ENCODE measurements at places on chromosomes 1 and 21.

GRCh38 chr1:223233410-223234169, 90.5 kb upstream of the TLR5 start:
- peak; percentile 80 for DNase-seq

- no peak for DNase-seq
Observed at GRCh38 chr21:15441060-15441493, 288.7 kb upstream of the USP25 start.

DNA sequence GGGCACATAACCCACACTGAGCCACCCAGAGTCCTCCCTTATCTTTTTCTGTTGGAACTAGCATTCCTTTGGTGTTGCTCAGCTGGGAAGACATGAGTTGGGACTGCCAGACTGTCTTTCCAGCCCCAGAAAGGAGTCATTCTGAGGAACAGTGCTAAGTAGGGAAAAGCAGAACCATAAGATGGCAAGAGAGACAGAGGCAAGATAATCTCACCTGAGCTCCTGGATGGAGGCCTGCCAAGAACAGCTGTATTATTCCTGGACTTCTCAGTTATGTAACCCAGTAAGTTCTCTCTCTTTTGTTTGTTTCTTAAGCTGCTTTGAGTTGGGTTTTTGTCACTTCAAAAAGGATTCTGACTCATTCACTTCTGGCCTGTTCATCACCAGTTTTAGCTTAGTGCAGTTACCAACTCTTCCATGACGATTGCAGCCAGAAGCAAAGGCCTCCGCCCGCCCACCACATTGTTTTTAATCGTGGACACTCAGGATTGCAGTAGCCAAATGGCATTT, 134.4 kb downstream of the OMA1 start:
- peak; percentile 62 for DNase-seq

GRCh38 chr1:158076441-158076840, 83.0 kb downstream of the KIRREL1 start:
- no peak for DNase-seq

GRCh38 chr1:53519421-53519820, 60.2 kb downstream of the DMRTB1 start:
- DNase-seq: no peak

DNA sequence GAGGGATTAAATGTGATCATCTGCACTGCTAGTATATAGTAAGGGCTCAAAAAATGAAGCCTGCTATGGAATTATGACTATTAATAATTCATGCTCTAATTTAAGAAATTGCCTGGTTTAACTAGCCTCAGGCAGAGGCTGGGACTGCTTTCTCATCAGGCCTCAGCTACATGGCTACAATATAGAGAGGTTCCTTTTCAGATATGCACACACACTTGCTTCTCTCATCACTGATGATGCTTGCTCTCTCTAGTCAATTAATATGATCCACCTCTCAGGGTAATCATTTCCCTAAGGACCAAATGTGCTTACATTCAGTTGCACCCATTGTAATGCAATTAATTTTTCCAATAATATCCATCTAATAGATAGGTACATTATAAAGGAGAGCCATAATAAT, 324.9 kb upstream of the ST6GALNAC5 start:
- DNase-seq: no peak

DNA sequence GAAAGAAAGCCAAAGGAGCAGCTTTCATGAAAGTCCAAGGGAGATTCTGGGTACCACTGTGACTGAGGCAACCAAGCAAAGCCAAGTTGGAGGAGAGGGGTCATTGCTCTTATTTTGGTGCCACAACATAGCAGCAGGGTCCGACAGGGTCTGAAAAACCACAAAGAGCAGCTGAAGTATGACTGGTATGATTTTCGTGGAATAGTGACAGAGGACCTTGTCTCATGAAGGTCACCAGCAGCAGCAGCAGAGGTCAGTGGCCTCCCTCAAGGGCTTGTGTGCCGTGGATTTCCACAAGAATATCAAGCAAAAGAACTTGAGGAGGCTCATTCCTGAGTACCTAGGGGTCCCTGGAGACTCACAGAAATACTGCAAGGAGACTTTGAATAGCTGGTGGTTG, 160.9 kb upstream of the SYT6 start:
- DNase-seq: no peak

DNA sequence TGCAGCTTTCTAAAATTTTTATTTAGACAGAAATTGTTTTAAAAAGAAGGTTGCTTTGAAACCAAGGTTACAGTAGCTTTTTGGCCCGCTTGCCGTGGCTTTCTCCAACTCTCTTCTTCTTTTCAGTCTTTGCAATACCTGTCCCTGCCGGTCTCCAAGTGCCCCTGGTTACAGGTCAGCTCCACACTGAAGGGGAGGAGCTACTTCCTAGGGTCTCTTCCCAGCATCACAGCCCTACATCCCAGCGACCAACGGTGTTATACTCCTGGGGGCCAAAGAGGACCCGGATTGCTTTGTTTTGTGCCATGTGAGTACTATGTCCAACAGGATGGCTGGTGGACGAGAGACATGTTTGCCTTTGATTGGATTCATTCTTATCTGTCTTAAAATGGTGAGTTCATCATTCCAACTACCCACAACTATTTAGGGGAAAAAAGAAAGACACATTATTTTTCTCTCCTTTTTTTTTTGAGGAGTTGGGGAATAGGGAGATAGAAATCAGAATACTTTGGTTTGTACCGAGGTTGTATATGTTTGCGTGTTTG, at the start of gene FNDC7:
Gene FNDC7 (plus strand): TSS at position 303 of the 545 bp plus-strand sequence. CDS start 26 bp downstream, at position 329.
- no peak for DNase-seq

DNA sequence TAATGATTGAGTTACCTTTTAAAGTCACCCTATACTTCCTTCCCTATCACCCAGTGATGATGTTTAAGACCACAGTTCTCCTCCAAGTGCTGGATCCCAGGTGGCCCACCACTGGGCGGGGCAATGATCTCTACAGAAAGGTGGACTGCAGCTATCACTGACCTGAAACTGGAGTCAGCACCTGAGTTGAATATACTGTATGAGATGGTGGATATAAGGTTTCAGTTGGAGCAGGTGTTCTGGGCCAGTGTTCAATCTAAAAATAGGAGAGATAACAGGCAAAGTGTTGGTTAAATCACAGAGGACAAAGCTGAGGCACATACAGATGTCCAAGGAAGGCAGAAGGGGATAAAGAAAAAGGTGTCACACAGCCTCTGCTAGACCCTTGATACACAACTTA, 96.6 kb downstream of the SIPA1L2 start:
- DNase-seq: no peak

DNA sequence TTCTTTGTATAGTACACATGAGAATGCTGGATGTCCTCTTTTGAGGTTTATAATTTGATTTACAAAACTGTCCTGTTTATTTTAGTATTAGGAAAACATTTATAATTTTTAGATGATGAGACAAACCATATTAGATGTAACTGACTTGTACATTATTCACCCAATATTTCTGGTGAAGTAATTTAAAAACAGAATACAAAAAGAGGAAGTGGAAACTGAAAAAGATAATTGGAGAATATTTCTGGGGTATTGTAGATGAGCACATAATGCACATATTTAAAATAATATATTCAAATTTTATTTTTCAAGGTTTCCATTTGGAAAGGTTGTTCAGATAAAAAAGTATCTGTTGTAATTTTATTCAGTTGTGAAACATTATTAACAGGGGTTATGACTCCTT, 40.7 kb downstream of the XPR1 start:
- DNase-seq: no peak

DNA sequence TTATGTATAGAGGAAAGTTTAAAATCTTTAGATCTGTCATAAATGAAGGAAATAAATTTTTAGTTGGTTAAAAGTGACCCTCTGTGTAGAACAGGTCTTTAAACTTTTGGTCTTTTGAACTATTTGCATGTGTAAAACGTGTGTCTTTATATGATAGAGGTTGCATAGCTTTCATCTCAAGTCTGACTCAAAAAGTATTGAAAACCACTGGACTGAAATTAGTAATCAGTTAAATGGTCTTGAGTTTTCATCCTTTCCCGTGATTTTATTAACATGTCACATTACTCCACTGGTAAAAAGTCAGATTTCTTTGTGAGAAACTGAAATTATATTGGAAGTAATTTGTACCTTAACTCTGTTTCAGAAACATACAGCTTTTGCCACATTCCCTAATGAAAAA, 1.8 kb downstream of the RNPC3 start:
- DNase-seq: no peak

- no peak for DNase-seq
Observed at GRCh38 chr1:16440131-16440469, 424 bp upstream of the NECAP2 start.

DNA sequence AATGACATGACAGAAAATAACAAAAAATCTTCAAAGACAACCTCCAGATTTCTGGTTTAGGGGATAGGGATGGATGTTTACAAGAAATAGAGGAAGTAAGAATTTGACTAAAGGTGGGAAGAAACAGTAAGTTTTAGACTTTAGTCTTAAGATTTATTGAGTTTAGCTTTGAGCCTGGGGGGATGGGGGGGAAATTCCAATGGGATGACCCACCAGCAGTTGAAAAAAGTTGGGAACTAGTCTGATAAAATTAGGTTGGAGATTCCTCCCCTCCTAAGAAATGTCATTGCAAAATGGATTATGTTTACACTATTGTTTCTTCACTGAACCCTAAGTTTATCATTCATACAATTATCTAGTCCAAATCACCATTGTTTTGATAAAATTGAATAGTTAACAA, 28.4 kb downstream of the WDR26 start:
- DNase-seq: no peak

DNA sequence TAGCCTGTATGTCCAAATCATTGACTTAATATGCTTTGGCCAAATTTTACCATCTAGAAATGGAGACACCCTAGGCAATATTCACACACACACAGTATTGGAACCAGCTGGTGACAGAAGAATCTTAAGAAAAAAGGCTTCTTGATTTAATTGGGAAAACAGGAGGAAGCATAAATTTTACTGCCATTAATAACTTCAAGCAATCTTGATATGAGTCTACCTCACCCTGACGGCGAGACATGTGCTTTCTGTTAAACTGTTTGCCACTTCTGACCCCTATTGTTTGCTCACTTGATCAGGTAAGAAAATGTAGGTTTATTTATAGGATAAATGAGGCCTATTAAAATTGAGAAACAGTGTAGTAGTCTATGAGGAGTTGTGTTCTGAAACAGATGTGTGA, 73.2 kb downstream of the KIFAP3 start:
- no peak for DNase-seq

GRCh38 chr1:182802006-182802803, 12.6 kb downstream of the NPL start:
- DNase-seq: no peak

GRCh38 chr1:3857791-3858129, 484 bp downstream of the DFFB start:
- DNase-seq: no peak

GRCh38 chr1:3135073-3135702, 66.2 kb downstream of the PRDM16 start:
- DNase-seq: no peak

- DNase-seq: peak; percentile 54
Observed at GRCh38 chr1:243723458-243724043, 126.5 kb downstream of the AKT3 start.
